ENCODE measurements at places on chromosomes 3 and 15.

DNA sequence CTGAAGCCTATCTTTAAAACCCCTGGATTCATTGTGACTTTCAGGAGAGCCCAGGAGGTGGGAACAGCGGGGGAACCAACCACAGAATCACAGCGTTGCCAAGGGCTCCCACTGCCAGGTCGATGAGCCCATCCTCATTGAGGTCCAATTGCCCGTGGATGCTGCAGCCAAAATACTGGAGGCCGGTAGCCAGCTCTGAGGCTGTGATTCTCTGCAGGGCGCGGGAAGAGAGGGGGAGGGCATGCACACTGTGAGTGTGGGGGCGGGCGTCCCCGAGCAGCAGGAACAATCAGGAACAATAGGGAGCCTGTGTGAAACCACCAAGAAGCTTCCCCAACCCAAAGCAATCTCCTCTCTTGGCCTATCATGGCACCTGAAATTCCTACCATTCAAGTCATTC, 53.4 kb downstream of the FEM1B start:
- no peak for DNase-seq

GRCh38 chr15:91219206-91219605, 119.1 kb downstream of the SV2B start:
- no peak for DNase-seq

DNA sequence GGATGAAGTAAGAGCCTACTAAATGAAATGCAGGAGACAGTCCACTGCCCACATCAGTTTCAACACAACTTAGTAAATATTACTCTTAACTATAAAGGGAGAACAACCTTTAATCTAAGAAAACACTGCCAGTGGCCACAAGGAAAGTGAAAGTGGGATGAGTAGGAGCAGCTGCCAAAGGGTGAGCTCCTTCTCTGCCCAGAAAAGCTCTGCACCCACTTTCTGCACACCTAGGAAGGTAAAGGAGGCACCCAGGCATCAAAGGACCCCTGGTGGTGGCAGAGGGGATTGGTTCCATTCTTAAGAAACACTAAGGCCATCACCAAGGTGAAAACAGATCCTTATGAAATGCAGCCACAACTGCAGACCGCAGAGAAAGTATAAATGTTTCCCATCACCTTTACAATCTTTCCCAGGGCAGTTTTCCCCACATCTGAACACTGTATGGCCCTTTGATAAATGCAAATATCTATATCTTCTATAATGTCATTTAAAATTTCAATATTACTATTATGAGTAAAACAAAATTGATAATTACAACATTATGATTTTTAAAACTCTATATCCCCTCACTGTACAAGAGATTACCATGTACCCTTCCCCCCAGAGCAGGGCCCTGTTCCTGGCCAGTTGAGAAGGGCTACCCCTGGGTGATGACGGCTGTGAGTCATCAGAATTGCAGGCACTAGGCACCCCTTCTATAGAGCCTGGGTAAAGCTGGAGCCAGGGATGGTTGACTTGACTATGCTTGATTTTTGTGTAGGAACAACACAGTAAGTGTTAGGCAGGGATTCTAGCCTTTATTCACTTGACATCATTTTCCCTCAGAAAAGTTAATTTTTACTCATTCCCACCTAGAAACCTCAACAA, 92.0 kb downstream of the SNRK start:
- DNase-seq = peak; percentile 66

DNA sequence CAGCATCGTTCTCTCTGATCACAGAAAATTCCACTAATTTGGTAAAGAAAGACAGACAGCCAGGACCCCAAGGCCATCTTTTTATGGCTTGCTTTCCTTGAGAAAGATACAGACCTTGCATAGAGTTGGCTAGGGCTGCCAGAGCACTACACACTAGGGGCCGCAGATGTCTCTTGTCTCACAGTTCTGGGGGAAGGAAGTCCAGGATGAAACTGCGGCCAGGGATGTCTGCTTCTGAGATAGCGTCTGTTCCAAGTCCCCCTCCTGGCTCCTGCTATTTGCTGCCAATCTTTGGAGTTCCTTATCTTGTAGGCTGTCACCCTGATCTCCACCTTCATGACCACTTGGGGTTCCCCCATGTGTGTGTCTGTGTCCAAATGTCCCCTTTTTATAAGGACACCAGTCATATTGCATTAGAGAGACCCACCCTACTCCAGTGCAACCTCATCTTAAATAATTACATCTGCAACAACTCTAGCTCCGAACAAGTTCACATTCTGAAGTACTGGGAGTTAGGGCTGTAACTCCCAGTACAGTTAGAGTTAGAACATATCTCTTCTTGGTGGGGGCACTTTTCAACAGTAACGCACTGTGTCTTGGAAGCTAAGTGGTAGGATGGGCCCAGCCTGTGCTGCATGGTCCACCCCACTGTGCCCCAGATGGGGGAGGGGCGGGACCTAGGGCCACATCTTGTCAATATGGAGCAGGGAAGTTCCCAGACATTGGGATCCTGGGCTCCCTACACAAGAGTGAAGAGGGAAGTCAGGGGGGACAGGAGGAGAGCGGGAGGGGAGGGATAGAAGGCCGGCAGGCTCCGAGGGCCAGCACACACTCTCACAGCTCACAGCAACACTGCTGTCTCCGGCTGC, 42.2 kb downstream of the KLF15 start:
- DNase-seq = no peak

GRCh38 chr3:153293265-153293664, 131.2 kb downstream of the RAP2B start:
- DNase-seq = no peak

- DNase-seq = no peak
These were observed 15.0 kb upstream of the CACNA2D2 start for GRCh38 chr3:50518436-50518835.

GRCh38 chr15:90266061-90266431, 574 bp downstream of the NGRN start:
- peak; percentile 67 for DNase-seq

DNA sequence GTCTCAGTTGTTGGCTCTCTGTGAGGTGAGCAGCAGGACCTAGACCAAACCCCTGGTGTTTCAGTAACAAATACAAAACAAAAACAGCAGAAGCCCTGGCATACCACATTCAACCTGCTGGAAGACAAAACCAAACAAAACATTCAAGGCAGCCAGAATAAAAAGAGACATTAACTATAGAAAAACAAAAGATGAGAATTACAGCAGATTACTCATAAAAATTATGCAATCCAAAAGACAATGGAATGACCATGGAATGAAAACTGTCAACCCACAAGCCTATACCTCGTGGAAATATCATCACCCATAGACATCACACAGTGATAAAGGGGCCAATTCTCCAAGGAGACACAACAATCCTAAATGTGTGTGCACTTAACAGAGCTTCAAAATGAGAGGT, 106.0 kb upstream of the IQSEC1 start:
- DNase-seq = no peak

GRCh38 chr15:66955001-66955516, 110.3 kb upstream of the SMAD3 start:
- DNase-seq = no peak

DNA sequence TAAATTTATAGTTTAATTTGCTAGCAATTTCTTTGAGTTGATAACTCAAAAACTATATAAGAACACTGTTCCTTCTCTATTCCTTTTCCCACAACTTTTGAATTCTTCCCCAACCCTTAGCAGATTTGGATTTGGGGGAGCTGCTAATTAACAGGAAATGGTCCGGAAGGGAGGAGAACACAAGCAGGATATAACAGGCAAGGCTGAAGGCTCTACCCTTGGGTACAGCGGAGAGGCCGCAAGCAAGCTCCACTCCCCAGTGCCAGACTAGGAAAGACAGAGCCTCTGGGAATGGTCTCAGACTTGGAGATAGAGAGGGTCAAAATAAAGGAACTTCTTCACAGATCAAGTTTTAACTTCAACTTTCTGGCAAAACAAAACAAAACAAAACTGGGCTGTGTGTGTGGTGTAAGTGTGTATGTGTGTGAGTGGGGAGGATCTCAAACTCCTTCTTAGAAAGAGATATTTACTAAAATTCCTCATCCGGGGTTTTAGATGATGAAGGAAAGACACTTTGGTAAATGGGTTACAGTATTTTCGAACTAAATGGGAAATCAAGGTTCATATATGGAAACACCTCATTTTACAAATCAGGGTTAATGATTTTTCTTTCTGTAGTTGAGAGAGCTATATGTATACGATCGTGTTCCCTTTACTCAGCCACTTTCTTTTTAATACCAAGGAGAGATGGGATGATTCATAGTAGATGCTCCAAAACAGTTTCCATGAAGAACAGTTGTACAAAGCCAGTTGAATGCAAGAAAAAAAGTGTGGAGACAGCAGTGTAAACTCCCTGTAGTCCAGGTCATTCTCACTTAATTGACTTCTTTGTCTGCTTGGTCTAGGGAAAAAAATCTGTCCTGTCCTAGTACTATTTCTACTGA, 161.1 kb downstream of the TP63 start:
- DNase-seq = no peak

GRCh38 chr3:46504789-46505188, 7.0 kb downstream of the RTP3 start:
- peak; percentile 51 for DNase-seq

DNA sequence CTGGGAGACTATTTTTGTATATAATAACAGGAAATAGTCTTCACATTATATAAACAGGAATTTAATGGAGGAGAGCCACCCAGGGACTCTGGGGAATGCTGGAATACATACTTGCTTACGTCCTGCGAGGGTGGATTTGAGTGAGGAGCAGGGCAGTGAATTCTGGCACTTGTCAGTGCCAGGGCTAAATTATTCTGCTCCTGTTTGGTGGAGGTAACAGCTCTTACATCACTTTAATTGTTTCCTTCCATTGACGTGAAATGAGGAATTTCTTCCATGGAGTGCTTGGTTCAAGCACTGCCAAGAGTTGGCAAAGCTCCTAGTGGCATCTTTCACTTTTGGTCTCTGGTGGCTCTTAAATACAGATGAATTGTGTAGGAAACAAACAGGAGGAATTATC, 94.1 kb upstream of the GOLGA8J start:
- DNase-seq = no peak

- DNase-seq = peak; percentile 61
These were observed 87.8 kb downstream of the RSL24D1 start for GRCh38 chr15:55108858-55109518.

DNA sequence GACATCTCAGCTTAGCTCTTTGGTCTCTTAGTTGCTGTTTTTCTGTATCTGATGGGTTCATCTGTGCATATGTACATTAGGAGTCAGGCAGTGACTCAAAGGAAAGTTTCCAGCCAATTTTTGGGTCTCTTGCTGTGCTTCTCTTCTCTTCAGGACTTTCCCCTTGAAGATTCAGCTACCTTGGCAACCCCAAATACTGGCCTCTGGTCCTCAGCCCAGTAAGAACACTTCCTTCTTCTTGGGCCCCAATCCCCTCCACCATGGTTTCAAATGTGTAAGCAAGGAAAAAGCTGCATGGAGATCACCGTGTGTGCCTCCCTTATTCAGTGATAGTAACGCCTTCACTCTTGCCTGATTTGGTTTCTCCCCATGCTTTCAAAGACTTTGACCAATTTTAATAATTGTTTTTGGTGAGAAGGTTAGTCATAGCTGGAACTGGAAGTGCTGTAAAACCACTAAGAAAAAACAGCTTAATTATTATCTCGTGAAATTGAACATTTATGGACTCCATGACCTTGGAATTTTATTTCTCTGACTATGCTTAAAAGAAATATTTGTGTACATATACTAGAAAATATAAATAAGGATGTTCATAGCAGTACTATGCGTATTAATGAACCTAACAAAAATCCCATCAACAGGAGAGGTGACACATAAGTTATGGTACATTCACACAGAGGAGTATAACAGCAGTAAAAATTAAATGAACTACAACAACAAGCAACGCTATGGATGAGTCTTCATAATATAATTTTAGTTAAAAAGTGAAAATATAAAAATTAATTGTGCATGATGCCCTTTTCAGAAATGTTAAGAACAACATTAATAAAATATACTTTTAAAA, 125.3 kb upstream of the BCL6 start:
- no peak for DNase-seq

DNA sequence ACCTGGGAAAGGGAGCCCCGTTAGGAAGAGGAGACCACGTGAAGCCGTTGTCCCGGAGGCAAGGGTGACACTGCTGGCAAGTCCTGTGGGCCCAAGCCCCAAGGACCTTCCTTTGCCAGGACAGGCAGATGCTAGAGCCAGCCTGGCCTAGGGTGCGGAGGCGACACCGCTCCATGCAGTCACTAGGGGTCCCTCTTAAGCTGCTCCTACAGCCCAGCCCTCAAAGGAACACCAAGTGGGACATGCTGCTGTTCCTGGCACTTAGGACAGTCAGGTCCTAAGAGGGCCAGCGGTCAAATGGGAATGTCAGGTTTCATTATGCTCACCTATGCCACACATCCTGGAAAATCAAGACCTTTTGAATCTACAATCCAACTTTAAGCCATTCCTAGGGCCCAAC, 59.7 kb downstream of the RPN1 start:
- DNase-seq = no peak

DNA sequence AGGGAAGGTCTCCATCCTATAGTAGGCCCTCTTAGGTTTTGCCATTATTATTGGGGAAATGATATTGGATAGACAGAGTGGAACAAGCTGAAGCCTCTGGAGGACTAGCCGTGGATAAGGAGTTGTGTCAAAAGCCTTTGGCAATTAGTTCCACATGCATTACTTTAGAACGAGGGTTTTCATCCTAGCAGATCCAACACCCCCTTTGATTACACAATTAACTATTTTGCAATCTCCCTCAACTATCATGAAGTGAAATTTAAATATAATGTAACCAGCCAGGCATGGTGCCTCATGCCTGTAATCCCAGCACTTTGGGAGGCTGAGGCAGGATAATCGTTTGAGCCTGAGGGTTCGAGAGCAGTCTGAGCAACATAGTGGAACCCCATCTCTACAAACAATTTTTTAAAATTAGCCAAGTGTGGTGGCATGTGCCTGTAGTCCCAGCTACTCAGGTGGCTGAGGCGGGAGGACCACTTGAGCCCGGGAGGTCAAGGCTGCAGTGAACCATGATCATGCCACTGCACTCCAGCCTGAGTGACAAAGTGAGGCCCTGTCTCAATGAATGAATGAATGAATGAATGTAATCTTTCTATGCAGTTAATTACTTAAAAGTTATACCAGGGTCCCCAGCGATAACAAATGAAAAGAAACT, 56.8 kb downstream of the PXYLP1 start:
- no peak for DNase-seq

DNA sequence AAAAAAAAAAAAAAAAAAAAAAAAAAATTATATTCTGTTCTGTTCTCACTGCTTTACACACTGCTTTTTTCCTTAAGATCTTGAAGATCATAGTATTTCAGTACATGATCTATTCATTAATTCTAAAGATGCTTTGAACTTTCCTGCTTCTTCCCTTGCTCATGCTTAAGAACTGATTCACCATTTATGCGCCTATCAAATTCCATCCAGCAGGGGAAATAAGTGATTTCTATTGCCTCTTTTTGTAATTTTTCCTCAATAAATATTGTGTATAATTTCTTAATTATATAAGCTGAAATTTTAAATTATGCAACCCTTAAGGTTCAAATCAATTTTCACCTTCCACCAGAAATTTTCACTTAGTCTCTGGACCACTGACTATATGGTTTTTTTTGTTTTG, 10.6 kb downstream of the DENND6A start:
- DNase-seq = no peak

- no peak for DNase-seq
These were observed 294.8 kb downstream of the PLCL2 start for GRCh38 chr3:17179381-17180205.
